Lung (tissue), 17 donors: ENCODE measurements at places on chromosomes 12 and 14. TPM values are rescaled to one million over a fixed set of nuclear protein-coding genes. Genes with fewer than 3 reads are reported as not detected.

- no peak for DNase-seq
Measured at GRCh38 chr12:104060791-104061190, 3.5 kb upstream of the HCFC2 start.

DNA sequence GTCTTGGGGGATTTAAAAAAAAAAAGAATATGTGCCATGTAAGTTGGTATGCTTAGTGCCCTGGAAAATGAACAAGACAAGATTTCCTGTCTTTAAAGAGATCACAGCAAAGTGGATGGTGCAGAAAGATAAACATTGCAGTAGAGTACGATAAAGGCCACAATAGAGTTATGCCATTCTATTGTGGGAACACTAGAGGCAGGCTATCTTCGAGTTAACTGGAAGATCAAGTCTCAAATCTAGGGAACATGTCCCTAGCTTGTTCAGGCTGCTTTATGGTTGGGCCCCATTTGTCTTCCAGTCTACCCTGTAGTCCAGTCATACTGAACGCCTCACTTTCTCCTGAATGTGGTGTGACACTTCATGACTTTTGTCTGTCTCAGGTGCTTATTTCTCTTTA is 18.7 kb upstream of the CCT2 start:
- DNase-seq, result no peak

DNA sequence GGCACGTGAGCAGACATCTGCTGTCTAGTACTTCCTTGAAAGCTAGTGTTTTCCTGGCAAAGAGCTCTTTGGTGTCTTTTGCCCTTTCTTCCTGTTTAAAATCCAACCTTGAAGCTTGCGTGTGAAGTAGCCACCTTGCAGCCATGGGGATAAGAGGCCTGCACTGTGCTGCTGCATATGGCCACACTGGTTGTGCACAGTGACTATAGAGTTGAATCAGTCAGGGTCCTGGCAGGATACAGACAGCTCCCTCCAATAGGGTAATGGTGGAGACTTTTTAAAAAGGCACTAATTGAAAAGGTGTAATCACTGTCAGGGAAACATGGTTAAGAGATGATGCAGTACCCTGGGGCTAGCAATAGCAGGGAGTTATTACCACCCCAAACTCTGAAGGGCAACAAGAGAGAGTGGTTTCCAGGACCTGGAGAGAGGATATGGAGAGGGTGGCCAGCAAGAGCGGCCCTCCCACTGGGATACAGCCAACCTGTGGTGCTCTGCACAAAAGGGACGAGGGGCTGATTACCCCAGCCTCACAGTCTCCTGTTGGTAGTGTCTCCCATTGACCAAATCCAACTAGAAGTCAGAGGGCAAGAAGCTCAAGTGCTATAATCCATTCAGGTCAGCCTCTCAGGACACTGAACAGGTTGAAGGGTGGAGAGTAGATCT is 4.8 kb upstream of the GLT8D2 start:
- no peak for DNase-seq

GRCh38 chr12:82279536-82280058 is 78.6 kb downstream of the CCDC59 start:
- no peak for DNase-seq

FKBP11 gene
- polyA plus RNA-seq, result 69.9 TPM

GRCh38 chr14:85471156-85471555 is 58.8 kb upstream of the FLRT2 start:
- DNase-seq, result no peak

GRCh38 chr12:104163631-104164030 is 25.6 kb upstream of the NFYB start:
- no peak for DNase-seq

PLXNC1 gene
- 46.0 TPM for polyA plus RNA-seq

SMCO2 gene
- 0.16 TPM for polyA plus RNA-seq

GRCh38 chr12:62252576-62252975 is 7.6 kb upstream of the USP15 start:
- DNase-seq, result no peak

DNA sequence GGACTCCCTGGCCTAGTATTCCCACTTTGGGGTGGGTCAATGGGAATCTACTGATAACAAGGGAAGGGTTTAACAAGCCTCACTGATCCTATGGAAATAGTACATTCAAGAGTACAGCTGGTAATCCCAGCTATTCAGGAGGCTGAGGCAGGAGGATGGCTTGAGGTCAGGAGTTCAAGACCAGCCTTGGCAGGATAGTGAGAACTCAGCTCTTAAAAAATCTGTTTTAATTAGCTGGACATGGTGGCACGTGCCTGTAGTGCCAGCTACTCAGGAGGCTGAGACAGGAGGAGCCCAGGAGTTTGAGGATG is 4.5 kb downstream of the POMT2 start:
- no peak for DNase-seq

GRCh38 chr12:71732357-71732712 is 22.3 kb upstream of the RAB21 start:
- DNase-seq, result no peak

DNA sequence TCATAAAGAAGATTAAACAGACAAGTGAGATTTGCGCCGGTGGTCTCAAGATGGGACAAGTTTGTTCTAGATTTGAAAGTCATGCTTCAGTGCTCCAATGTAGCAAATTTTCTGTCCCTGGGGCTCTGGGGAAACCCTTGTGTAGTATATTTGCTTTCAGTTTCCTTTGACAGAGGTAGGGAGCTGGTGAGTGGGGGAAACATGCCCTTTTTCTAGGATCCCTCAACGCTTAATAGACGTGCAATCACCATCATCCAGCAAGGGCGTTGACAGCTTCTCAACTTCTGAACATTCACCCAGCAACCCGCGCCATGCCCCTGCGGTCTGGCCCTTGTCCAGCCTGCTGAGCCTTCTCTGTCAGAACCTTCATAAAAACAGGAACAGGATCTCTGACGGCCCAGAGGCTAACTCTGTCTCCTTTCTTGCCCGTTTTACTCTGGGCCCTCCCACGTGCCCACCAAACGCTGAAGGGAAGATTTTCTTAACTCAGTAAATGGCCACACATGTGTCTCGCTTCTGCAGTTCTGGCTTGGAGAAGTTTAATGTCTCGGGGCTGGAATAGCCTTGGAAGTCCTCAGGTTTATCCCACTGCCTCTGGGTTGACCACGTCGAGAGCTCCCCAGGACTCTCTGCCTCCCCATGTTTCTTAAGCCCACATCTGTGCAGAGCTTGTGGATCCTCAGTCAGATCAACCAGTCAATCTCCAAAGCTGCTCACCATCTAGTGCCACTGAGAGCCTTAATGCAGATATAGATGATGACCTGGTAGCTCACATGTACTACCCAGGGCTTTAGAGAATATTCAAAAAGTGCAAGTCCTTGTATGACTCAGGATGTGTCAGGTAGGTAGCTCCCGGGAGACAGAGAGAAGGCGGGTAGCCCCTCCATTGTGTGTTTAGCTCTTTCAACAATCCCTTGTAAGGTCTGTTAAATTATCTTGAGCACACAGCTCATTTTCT is 58.1 kb upstream of the CCND2 start:
- DNase-seq, result no peak

GRCh38 chr12:7108796-7109571 is at the start of gene C1RL:
Gene C1RL (minus strand): TSS chr12:7109214. CDS start chr12:7109180, 34 bp downstream.
- peak; percentile 92 for DNase-seq

CCND2 gene
- polyA plus RNA-seq, result 9.5 TPM

DNA sequence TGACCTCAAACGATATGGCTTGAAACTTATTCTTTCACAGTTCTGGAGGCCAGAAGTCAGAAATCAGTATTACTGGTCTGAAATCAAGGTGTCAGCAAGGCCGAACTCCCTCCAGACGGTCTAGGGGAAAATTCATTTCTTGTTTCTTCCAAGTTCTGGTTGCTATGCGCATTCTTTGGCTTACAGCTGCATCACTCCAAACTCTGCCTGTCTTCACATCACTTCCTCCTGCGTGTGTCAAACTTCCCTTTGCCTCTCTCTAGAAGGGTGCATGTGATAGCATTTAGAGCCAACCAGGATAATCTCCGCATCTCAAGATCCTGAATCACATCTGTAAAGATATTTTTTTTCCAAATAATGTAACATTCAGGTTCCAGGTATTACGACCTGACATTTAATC is 62.8 kb downstream of the DENND5B start:
- no peak for DNase-seq

DNA sequence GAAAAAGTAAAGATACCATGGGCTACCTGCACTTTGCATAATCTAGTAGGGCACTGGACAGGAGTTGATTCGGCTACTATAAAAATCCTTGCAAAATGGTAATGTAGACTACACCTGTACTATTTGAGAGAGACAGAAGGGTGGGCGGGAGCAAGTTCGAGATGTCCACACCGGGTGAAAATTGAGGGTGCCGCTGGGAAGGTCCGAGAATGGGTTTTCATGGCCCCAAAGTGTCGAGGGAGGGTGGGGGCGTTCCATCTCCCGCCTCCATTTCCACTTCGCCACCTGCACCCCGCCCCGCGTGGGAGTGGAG is 648 bp downstream of the SNX6 start:
- DNase-seq, result no peak
